Stimulated activated CD4-positive, alpha-beta T cell treated with anti-CD3 and anti-CD28 coated beads, Interleukin-4, amount 100 ng/mL, for 48 hours (primary cell): ENCODE measurements at places on chromosomes 6 and 20.

GRCh38 chr6:3518356-3519190 is 61.7 kb upstream of the SLC22A23 start:
- no peak for DNase-seq

- no peak for DNase-seq
Observed at GRCh38 chr6:134314006-134314821, 3.7 kb downstream of the SGK1 start.

DNA sequence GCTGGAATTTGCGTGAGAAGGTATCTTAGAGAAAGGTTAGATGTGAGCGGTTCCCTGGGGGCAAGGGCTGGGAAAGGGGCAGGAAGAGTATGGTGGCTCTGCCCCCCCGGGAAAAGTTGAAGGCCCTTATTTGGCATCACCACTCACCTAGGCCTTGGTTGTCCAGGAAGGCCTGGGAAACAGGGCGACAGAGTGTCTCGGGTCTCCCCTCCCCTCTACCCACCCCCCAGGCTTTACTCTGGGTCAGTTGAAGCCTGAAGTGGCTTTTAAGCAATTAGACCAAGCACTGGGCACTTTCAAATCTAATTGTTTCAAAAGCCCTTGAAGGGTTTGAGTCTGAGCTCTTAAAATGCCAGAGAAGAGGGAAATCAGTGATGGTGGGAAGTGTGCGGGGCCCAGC is 30.2 kb upstream of the FOXP4 start:
- DNase-seq, result no peak

GRCh38 chr20:14385176-14385740 is 47.8 kb upstream of the FLRT3 start:
- no peak for DNase-seq

GRCh38 chr6:126764104-126764503 is 354.4 kb upstream of the RSPO3 start:
- DNase-seq, result no peak

GRCh38 chr6:170433163-170434116 is 119.7 kb downstream of the PSMB1 start:
- no peak for DNase-seq

- DNase-seq, result no peak
Observed at GRCh38 chr6:150881911-150882481, 16.5 kb downstream of the MTHFD1L start.

DNA sequence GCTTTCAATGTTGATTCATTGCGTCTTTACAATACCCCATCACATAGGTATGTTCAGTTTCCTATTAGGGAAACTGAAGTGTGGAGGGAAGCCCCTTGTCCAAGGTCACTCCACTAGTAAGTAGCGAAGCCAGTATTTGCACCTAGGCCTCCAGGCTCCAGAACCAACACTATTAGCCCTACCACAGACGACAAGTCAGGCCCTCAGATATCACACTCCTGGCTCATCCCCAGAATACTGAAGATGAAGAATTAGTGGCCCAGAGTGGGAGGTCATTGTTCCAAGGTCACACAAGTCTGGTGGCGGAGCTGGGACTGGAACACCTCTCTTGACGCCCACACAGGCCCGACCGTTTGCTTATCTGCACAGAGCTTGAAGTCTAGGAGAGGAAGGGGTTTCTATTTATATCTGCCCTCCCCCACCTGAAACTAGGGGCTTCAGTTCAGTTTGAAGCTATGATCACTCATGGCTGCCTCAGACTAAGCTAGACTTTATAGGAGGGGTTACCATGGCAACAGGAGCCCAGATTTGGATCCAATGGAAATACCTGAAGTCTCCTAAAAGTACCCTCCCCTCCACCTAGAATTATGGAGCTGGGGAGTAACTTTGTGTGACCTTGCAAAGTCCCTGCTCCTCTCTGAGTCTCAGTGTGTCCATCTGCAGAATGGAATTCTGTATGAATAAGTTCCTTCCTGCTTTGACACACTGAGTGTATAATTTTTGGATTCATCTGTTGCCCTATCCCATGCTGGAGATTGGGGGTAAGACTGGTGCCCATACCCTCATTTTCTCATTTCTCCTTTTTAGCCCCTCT is 2.2 kb downstream of the SNTA1 start:
- DNase-seq, result no peak

DNA sequence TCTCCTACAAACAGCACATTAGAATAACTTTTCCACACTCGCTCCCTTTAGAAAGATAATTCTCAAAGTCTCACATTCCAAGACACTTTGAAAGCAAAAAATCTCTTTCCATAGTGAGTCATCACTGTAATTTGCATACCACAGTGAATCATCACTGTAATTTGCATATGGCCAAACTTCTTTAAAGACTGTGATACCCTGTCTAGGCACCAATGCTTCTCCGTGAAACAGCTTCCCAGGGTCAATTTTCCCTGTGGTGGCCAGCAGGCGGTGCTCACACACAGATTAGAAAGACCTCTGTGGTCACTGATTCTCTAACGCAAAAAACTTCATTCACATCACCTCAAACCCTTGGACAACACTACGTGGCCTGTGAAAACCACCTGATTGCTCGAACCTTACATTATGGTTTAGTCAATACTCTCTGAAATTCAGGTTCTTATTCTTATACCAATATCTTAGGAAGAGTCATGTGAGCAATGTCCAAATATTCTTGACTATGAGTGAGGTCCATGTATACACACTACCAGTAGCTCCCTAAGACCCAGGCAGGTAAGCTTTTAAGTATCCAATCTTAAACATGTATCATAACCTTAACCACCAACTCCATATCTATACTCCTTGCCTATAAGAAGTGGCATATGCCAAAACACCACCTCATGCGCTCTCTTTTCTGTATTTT is 78.5 kb upstream of the PHACTR1 start:
- DNase-seq, result peak; percentile 19

DNA sequence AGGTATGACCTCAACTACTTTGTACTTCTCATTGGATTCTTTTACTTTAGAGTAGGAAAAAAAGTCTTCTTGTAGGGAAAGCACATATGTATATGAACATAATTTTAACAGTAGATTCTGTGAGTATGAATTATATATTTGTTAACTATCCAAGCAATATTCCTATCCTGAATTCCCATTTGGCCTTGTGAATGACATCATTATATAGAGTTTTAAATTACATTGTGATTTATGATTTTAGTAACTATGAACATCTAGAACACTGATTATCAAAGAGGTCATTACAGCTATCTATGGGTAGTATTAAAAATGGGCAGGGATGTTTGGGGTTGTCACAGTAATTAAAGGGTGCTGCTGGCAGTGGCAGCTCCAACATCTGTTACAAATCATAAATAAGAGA is 163.9 kb upstream of the TFAP2D start:
- no peak for DNase-seq

DNA sequence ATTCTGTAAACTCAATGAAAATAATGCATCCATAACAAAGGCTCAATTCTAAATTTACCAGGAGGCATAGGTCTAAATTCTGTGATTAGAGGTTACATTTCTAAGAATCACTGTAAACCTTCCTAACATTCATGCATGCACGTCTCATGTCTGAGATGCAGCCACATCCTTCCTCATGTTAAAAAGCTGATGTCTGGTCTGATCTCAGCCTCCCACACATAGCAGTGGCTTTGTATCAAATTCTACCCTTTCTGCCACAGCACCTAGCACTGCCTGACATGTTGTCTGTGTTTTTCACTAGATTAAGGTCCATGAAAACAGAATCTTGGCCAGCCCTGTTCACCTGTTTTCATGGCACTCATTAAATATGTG is 171.1 kb downstream of the WDR27 start:
- DNase-seq, result no peak

DNA sequence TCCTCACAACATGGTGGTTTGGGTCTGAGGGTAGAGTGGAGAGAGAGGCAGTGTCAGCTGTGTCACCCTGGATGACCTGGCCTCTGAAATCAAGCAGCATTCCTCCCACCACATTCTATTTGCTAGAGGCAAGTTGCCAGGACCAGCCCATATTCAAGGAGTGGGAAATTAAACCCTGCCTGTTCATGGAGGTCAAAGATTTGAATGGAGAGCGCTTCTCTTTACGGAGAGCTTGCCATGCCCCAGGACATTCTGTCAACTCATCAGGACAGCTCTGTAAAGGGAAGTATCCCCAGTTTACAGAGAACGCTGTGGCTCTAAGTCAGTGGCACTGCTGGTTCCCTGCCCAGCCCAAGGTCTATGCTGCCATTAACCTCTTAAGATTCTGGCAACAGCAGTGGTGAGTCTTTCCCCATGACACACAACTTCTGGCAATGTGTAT is 90.0 kb upstream of the INSM1 start:
- no peak for DNase-seq

DNA sequence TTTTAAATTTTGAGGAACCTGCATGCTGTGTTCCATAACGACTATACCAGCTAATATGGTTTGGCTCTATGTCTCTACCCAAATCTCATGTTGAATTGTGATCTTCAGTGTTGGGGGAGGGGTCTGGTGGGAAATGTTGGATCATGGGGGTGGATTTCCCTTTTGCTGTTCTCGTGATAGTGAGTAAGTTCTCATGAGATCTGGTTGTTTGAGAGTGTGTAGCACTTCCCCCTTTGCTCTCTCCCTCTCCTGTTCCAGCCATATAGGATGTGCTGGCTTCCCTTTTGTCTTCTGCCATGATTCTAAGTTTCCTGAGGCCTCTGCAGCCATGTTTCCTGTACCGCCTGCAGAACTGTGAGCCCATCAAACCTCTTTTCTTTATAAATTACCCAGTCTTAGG is 61.8 kb upstream of the NEDD9 start:
- no peak for DNase-seq

- no peak for DNase-seq
Observed at GRCh38 chr20:40982415-40983145, 46.0 kb upstream of the TOP1 start.

- no peak for DNase-seq
Observed at GRCh38 chr6:72936766-72937559, 288.3 kb downstream of the KHDC1L start.

DNA sequence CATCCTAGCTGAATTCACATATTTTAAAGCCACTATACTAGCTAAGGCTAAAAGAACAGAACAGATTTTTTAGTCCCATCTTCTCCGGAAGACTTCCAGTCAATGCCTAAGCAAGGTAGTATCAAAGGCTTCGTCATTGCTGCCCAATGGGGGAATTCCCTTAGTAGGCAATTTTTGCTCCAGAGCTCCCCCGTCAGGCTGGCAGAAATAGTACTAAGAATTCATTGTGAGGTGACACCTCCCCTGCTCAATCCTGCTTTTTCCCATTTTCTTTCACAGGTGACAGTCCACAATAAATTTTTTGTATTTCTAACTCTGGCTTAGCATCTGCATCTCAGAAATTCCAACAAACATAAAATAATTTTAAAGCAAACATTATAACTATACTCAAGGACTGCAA is 52.8 kb upstream of the SRSF6 start:
- peak; percentile 23 for DNase-seq

GRCh38 chr20:63660622-63661021 is 2.5 kb downstream of the RTEL1 start:
- no peak for DNase-seq

DNA sequence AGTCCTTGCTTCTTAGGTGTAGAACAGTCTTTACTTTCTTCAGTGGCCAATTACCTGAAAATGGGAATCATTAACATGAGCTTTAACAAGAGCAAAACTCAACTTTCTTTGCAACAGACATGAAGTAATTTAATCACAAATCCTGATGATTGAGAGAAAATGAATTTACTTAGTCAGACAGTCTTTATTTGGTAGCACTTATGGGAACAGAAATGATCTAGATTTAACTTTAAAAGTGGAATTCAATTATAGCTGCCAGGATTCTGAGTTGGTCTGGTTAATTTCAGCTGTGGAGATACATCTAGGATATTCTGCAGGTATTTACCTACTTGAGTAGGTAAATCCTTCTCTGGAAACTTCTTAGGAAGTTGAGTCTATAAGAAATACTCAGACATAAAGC is 444.3 kb upstream of the PLCB4 start:
- DNase-seq, result no peak

- DNase-seq, result no peak
Observed at GRCh38 chr6:33880104-33880678, 76.4 kb upstream of the MLN start.

GRCh38 chr20:54468082-54468481 is 7.3 kb upstream of the DOK5 start:
- no peak for DNase-seq

GRCh38 chr6:148557796-148558321 is 189.0 kb upstream of the UST start:
- DNase-seq, result no peak

GRCh38 chr20:9207253-9207652 is 138.4 kb downstream of the PLCB4 start:
- no peak for DNase-seq

GRCh38 chr6:44119704-44120262 is 7.5 kb downstream of the MRPL14 start:
- no peak for DNase-seq
